Osteocyte (in vitro differentiated cells): ENCODE measurements at places on chromosomes 4 and X.

GRCh38 chr4:53905941-53906377, 158.4 kb downstream of the CHIC2 start:
- peak overlapping the region; percentile 67 for H3K4me3 ChIP-seq
- H3K4me1 ChIP-seq, result peaks cover 47% of the 10 kb centered on the region
- no peaks in the 10 kb centered on the region for H3K27me3 ChIP-seq
- no peaks in the 10 kb centered on the region for H3K36me3 ChIP-seq

GRCh38 chrX:37781814-37782213, 2.0 kb downstream of the CYBB start:
- no peak overlapping the region for H3K4me3 ChIP-seq
- no peak for DNase-seq
- H3K36me3 ChIP-seq, result no peaks in the 10 kb centered on the region
- H3K27me3 ChIP-seq, result peaks cover 4% of the 10 kb centered on the region
- no peak overlapping the region for H3K27ac ChIP-seq
- no peaks in the 10 kb centered on the region for H3K4me1 ChIP-seq

DNA sequence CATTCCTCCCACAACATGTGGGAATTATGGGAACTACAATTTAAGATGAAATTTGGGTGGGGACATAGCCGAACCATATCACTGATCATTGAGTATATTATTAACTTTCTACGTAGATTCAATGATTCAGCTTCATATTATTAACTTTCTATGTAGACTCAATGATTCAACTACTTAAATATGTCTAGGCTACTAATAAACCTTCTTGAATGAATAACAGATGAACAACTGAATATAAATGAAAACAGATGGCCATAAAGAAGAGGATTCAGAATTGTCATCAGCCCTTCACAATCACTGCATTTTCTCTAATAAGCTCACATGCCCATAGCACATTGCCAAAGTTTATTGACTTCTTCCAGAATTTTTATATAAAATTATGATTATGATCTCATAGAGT, 57.0 kb downstream of the CEP44 start:
- H3K4me3 ChIP-seq, result no peak overlapping the region
- H3K27ac ChIP-seq, result no peak overlapping the region
- H3K4me1 ChIP-seq, result peaks cover 2% of the 10 kb centered on the region
- H3K36me3 ChIP-seq, result no peaks in the 10 kb centered on the region
- DNase-seq, result no peak
- peaks cover 15% of the 10 kb centered on the region for H3K27me3 ChIP-seq

DNA sequence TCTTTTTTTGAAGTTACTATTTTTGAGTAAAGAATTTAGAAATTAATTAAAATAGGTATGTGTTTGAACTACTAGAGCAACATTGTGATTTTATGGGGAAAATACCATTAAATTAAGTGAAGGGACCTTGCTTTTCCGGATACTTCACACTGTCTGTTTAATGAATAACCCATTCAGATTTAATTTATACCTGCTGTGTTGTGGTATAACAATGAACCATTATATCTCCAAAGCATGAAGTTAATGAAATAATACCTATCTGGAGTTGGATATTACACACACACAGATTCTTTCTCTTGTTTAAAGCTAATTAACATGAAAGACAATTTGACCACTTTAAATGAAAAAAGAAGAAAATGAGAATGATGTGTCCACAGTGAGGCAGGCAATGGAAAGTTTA, 195.0 kb upstream of the GPRIN3 start:
- no peak overlapping the region for H3K4me3 ChIP-seq
- no peaks in the 10 kb centered on the region for H3K4me1 ChIP-seq
- no peak overlapping the region for H3K27ac ChIP-seq
- H3K36me3 ChIP-seq, result no peaks in the 10 kb centered on the region

DNA sequence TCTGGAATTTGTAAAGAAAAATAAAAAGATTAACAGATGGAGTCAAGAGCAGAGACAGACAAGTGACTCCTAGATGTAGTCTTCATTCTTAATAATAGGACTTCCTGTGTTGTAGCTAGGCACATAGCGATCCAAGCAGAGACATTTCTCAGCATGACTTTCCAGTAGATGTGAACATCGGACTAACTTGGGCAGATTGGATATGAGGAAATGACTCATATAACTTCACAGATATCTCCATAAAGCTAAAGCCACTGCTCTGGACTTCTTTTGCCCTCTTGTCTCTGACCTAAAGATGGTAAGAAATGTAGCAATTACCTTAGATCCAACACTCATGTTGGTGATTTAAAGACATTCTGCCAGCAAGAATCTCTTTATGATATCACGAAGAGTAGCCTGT, 131.7 kb downstream of the EPHA5 start:
- peak overlapping the region; percentile 96 for H3K27ac ChIP-seq
- H3K4me1 ChIP-seq, result peaks cover 69% of the 10 kb centered on the region
- H3K36me3 ChIP-seq, result peaks cover 11% of the 10 kb centered on the region
- DNase-seq, result no peak
- H3K4me3 ChIP-seq, result peak overlapping the region; percentile 36

- no peaks in the 10 kb centered on the region for H3K36me3 ChIP-seq
- H3K27me3 ChIP-seq, result peaks cover 23% of the 10 kb centered on the region
- no peak overlapping the region for H3K27ac ChIP-seq
- no peak overlapping the region for H3K4me3 ChIP-seq
- H3K4me1 ChIP-seq, result no peaks in the 10 kb centered on the region
- DNase-seq, result peak; percentile 78
Observed at GRCh38 chr4:1098311-1098925, 14.9 kb downstream of the RNF212 start.

GRCh38 chr4:132065940-132066495, 1083.1 kb upstream of the PCDH10 start:
- H3K4me3 ChIP-seq, result no peak overlapping the region
- H3K27ac ChIP-seq, result no peak overlapping the region

- no peak overlapping the region for H3K27ac ChIP-seq
- no peaks in the 10 kb centered on the region for H3K4me1 ChIP-seq
- no peaks in the 10 kb centered on the region for H3K27me3 ChIP-seq
- no peak overlapping the region for H3K4me3 ChIP-seq
Observed at GRCh38 chr4:162117051-162117450, 46.7 kb downstream of the FSTL5 start.

GRCh38 chrX:19840899-19841648, 46.3 kb downstream of the SH3KBP1 start:
- H3K4me3 ChIP-seq, result no peak overlapping the region
- no peaks in the 10 kb centered on the region for H3K4me1 ChIP-seq
- no peaks in the 10 kb centered on the region for H3K36me3 ChIP-seq
- DNase-seq, result peak; percentile 44
- no peak overlapping the region for H3K27ac ChIP-seq

- no peak overlapping the region for H3K27ac ChIP-seq
- H3K36me3 ChIP-seq, result no peaks in the 10 kb centered on the region
- no peak for DNase-seq
- H3K27me3 ChIP-seq, result no peaks in the 10 kb centered on the region
- no peak overlapping the region for H3K4me3 ChIP-seq
- H3K4me1 ChIP-seq, result no peaks in the 10 kb centered on the region
Observed at GRCh38 chrX:121598356-121598755, 550.9 kb downstream of the GLUD2 start.
